ENCODE measurements at places on chromosomes 12 and 14.

DNA sequence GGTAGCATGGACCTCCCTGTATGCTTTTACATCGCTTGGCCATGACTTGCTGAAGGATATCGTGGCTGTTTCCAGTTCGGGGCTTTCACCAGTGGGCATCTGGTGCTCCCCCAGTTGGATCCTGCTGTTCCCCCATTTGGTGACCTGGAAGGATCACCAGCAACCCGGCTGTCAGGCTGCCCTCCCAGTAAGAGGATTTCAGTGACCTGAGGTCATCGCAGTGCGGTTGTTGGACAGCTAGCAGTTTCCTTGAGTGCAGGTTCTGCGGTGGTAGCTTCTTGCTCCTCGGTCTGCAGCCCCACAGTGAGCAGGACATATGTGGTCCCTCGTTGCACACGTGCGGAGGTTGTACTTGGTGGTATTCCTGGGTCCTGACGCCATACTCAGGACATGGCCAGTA lies 58.7 kb downstream of the TMEM132C start:
- DNase-seq: no peak

GRCh38 chr12:43763769-43764168 lies 5.0 kb downstream of the IRAK4 start:
- DNase-seq: no peak

DNA sequence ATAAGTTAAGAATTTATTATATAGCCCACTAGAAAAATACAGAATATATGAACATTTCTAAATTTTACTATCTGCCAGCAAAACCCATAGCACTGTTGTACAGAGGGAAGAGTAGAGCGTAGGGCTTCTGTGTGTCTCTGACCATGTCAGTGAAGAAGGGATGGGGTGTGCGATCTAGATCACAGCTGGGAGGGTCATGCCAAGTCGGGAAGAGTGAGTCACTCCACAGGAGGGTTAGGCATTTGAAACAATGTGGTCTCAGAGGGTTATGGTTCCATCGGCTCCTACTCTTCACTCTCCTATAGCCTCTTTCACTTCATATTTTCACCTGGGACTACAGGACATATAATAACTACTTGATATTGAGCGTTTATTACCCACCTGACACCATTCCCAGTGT lies 185.1 kb upstream of the DDHD1 start:
- DNase-seq: no peak

- DNase-seq: no peak
Observed at GRCh38 chr12:113007166-113007565, 28.8 kb downstream of the OAS2 start.

- DNase-seq: no peak
Observed at GRCh38 chr12:93727195-93727811, 50.1 kb downstream of the CRADD start.

DNA sequence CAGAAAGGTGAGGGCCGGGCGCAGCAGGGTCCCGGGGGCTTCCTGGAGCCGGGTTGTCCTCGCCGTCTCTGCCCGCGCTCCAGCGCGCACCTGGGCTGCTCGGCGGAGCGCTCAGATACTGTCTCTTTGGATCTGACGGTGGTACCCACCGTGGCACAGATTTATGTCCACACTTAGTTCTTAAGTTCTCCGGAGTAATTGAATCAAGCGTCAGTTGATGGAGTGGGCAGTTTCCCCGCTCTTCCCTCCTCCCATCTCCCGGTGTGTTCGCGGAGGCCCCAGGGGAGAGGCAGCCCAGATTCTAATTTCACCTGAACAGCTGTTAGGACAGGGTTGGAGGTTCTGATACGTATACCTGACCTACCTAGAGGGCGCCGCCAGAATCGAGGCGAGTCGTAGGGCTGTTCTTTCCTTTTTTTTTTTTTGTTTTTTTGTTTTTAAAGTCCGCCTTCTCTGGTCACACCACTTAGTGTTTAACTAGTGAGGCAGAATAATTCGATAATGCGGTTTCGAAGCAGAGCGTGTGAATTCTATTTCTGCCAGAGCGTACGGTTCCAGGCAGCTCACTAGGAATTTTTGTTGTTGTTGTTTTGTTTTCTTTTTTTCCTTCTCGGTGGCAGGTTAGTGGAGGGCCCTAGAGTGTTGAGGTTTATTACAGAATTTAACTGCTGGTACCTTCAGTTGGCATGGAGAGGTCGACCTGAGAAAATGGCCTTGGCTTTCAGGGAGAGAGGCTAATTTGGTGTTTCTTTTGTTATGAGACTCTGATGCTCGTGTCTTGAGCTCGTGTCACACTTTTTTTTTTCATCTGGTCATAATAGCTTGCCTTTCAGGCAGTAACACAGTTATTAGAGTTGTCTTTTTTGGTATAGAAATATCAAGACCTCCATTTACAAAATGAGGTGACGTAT lies 22.3 kb upstream of the GNS start:
- no peak for DNase-seq

DNA sequence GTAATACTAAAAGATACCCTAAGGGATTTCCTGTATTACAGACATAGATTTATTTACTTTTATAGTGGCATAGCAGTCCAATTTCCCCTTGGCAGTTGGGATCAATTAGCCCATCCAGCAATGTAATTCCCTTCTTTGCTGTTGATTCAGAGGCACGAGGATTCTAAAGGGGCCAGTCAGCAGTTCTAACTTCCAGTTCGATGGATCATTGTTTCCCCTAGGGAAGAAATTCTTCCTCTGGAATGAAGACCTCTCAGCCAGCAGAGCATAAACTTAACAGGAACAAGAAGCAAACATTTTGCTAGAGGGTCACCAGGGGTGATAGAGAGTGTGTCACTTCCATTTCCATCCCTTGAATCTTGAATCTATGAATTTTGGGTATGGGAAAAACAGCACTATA lies 395.7 kb upstream of the NOVA1 start:
- DNase-seq: no peak

DNA sequence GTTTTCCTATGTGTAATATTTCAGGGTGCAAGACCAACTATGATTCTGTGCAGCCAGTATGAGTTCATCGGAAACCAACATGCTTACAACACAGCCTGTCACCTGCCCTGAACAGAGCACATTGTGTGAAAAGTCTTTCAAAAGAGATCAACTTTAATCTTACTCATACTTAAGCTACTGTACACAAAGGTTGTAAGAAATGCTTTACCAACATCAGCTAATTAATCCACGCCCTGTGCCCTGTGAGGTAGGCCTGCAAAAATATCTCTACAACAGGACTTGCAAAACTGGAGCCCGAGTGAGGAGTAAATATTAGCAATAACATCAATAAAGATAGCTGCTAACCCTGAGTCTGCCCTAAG lies 15.1 kb downstream of the APPL2 start:
- no peak for DNase-seq

DNA sequence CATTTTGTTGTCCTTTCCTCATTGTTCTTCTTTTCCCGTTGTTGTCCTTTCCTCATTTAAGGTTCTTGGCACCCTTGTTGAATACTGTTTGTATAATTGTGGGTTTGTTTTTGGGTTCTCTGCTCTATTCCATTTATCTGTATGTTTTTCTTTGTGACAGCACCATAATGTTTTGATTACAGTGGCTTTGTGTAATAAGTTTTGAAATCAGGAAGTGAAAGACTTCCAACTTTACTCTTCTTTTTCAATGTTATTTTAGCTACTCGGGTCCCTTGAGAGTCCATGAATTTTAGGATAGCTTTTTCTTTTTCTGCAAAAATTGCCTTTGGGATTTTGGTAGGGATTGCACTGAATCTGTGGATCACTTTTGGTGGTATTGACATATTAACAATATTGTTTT lies 28.1 kb downstream of the ETNK1 start:
- DNase-seq: no peak
